ENCODE measurements at places on chromosomes 1 and 21.

DNA sequence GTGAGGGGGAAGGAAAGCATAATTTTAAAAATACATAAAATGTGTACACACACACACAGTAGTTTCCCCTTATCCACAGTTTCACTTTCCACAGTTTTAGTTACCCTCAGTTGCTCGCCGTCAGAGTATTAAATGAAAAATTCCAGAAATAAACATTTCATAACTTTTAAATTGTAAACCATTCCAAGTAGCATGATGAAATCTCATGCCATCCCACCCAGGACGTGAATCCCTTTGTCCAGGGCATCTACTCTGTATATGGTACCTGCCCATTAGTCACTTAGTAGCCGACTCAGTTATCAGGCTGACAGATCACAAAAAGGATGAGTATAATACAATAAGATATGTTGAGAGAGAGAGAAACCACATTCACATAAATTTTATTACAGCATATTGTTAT is 36.2 kb downstream of the EPS15 start:
- DNase-seq = no peak

DNA sequence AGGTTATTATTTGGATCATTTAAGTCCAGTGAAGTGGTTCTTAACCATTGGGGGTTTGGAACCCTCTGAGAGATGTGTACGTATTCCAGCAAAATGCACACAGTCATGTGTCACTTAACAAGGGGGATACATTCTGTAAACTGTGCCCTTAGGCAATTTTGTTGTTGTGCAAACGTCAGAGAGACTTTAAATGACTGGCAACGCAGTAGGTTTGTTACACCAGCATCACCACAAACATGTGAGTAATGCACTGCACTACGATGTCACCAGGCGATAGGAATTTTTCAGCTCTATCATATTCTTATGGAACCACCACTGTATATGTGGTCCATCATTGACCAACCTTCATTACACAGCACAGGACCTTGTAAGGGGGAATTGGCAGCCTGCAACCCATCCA is 11.9 kb downstream of the AHCYL1 start:
- no peak for DNase-seq

- DNase-seq = no peak
These were observed 154.3 kb upstream of the COL6A1 start for GRCh38 chr21:45827302-45827692.

DNA sequence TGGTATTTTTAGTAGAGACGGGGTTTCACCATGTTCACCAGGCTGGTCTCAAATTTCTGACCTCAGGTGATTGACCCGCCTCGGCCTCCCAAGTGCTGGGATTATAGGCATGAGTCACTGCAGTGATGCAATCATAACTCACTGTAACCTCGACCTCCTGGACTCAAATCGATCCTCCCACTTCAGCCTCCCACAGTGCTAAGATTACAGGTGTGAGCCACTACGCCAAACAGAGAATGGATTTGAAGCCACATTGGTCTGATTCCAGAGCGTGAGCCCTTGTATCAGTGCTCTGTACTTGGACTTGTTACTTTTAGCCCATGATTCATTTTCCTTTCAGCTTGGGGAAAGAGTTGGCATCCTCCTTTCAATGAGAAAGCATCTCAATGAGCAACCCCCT is 14.9 kb upstream of the ZNF683 start:
- no peak for DNase-seq

DNA sequence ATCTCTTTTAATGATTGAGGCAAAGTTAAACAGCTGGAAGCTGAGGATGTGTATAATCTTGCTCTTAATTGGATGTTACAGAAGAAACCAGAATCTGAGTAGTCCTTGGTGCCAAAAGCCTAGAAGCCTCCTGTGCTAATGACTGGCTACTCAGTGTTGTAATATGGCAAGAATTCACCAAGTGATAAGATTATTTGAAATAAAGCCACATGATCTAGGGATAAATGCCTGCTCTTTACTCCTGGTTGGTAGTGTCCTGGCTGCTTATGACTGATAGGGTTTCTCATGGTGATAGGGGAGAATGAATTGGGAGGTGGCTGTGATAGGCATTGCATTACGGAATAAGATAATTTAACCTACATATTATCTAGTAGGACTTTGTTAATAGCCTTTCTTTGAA is 13.6 kb upstream of the MAB21L3 start:
- no peak for DNase-seq

DNA sequence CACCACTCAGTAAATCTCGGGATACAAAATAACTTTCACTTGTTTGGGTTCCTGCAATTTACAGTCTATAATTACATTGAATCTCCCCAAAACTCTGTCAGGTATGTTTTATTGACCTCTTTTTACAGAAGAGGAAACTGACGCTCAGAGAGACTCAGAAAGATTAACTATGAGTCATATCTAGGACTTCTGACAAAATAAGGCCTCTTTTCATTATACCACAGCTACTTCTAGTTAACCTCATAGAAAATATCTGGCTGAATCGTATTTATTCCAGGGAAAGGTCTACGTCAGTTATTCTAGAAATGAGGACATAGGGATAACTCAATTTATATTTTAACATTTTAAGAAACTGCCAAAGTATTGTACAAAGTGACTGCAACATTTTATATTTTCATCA is 211.1 kb upstream of the FAM78B start:
- DNase-seq = no peak

GRCh38 chr1:90319918-90320317 is 325.0 kb downstream of the ZNF326 start:
- no peak for DNase-seq

- DNase-seq = no peak
These were observed 10.6 kb downstream of the CEP170 start for GRCh38 chr1:243244432-243244841.

DNA sequence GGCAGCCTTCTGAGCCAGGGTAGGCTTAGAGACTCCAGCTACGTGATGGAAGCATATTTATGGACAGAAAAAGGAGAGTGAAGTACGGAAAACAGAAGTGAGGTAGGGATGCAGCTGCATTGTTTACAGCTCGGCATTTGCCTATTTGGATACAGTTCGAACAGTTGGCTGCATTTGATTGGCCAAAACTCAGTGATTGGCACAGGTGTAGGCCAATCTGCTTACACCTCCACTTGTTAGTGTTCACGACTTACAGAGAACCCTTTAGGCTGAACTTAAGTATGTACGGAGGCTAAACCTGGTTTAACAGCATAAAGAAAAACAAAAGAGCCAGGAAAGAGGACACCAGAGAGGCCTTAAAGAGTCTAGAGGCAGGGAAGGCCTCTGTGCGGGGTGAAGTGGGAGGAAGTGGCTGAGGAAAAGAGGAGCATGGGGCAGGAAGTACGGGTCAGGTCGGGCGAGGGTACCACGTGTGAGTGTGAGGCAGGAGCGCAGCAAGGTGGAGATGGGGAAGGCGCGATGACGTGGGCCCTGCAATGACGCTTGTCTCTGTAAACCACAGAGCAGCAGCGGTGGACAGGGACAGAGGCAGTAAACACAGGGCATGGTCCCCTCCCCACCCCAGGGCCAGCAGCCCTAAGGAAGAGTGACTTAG is 32.0 kb downstream of the RSPH1 start:
- DNase-seq = peak; percentile 63

DNA sequence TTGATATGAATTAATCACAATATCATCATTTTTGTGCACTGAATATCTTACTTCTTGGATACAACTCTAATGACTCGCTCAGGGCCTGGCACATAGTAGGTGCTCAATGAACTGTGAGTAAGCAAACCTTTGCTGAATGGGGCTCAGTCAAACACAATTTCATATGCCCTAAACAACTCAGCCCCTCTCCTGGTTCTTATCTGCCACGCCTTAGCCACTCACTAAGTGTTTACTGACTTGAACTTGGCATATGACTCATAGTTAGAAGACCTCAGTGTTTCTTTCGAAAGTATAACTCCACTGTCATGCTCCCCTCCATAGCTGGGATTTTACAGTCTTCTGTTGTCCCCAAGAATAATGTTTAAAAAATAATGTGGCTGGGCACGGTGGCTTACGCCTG is 4.8 kb upstream of the IFNLR1 start:
- DNase-seq = no peak

GRCh38 chr1:25765136-25765922 is 34.7 kb upstream of the SELENON start:
- no peak for DNase-seq

DNA sequence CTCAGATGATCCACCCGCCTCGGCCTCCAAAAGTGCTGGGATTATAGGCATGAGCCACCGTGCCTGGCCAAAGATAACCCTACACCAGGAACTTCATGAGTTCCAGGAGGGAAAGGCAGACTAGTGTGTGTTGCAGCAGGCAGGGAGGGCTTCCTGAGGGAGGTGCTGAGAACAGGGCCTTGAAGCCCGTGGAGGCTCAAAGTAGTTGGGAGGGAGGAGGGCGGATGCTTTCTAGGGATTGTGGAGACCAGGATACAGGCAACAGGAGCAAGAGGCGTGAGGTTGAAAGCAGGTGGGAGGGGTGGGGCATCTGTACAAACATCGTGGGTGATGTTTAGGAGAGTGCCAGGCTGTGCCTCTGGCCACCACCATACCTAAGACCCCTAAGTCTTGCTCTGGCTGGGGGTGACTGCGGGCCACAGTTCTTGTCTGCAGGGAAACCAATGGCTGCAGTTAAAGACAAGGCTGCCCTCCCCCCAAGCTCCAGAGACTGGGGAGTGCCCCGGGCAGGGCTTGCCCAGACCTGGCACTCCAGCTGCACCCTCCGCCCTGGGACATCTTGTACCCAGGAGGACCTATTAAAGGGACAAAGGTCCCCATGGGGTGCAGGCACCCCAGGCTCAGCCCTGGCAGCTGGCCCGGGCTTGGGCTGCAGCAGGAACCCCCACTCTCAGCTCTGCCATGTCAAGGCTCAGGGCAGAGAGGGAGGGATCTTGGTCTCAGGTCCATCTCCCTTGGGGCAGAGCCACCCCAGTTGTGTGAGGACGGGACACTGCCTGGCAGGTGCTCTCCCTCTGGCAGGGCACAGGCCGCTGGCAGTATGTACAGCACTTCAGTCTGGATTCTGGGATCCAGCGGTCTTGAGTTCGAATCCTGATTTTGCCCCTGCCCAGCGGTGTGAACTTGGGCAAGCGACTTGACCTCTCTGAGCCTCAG is 22.1 kb upstream of the CASZ1 start:
- no peak for DNase-seq

GRCh38 chr1:6269720-6270400 is 9.0 kb upstream of the GPR153 start:
- peak; percentile 81 for DNase-seq

DNA sequence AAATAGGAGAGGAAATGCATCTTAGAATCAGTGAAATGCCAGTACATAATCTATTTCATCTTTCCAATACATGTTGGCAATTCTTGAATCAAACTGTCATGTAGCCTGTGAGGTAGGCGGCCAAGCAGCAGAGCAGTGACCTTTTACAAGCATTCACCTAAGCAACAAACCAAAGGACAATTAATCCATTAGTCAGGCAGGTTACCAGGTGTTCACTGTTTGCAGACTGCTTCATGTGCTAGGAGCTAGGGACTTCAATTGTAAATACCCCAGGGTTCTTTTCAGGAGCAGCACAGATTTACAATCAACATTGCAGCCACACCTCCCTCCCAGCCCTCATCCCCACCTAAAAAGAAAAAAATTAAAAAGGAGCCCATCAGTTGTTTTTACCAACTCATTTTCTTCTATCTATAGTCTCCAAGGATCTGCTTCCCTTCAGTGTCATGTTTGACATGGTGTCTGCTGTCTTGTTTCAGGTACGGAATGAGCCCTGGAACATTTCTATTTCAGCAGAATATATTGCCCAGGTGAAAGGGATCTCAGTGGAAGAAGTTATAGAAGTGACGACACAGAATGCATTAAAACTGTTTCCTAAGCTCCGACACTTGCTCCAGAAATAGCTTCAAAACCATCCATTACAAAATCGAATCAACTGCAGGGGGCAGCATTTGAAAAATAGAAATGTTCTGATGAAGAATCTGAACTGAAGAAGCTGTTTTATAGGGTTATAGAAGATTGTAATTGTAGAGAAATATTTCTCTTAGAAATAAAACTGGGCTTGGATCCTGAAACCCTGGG is 23.0 kb downstream of the TATDN3 start:
- DNase-seq = no peak

- DNase-seq = no peak
These were observed 6.0 kb downstream of the CYB561D1 start for GRCh38 chr1:109499661-109500536.

- no peak for DNase-seq
These were observed 44.1 kb upstream of the DOCK7 start for GRCh38 chr1:62732331-62732730.

GRCh38 chr1:218742467-218743262 is 397.5 kb downstream of the TGFB2 start:
- DNase-seq = no peak

Data from NCI-H526 treated with DMSO at 0.1 percent for 48 hours (cell line).